CD14-positive monocyte (primary cell): ENCODE measurements at places on chromosomes 12 and 14.

GRCh38 chr12:19105463-19105862 lies 24.1 kb upstream of the PLEKHA5 start:
- no peak for DNase-seq

DNA sequence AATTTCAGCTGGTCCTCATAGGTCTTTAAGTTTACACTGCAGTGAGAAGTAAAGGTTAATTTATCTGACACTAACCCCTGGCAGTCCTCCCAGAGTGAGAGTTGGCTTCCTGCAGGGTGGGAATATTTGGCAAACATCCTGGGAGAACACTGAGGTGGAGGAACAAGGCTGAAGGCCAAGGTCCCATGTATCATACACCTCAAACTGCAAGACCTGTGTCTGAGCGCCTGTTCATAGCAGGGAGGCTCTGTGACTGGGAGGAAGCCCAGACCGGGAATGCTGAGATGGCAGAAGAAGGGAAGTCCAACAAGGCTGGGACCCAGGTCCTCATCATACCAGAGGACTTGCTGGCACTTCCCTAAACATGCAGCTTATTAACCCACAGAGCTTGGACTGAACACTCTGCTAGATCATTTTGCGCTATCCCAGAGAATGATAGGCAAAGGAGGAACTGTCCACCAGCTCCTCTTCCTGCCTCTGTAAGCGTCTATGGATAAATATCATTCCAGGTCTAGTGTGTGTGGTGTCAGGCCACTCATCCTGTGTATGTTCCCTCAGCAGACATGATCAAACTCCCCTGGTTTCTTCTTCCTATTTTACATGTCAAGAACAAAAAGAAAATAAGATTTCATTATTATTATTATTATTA lies 199.6 kb upstream of the CNOT2 start:
- no peak for DNase-seq

DNA sequence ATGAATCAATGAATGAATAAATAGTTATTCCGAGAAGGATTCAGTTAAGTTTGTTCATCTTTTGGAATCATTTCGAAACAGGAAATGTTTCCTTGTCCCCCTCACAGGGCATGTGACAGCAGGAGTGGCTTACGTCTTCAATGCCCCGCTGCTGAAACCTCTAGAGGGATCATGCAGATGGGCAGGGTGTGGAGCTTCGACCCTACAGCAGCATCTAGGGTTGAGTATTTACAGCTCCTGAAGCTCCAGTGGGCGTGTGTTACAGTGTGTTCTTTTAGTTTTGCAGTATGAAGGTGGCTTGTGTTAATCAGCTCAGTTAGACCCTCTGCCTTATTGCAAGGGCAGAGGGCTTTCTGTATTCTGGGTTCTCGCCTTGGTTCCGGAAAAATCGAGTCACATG lies 2.6 kb downstream of the NAV3 start:
- DNase-seq = no peak

DNA sequence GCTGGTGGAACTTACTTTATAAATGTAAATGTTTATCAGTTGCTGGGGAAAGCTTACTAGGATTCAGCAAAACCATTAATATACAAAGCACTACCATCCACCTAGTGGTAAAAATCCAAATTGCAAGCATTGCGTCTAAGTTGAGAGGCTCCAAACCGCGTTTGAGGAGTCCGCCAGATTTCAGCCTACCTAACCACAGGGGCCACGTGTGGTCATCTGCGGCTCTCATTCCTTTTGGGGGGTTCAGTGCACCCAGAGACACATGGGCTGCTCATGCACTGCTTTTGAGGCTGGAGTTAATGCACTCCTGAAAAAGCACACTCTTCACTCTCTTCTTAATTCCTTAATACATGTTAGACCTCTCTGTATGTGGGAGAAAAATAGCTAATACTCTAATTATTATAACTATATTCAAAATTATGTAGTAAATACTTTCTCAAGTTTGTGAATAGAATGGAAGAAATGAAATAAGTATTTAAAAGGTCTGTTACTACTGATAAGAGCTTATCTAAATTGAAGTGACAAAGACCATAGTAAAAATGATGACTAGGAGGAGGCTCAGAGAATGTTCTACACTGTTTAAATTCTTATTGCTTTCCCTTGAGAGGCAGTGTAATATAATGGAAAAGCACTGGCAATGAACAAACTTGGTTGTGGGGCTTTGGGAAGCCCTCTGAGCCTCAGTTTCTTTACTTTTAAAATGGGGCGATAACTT lies 41.4 kb upstream of the MANSC4 start:
- peak; percentile 54 for DNase-seq

GRCh38 chr14:45359746-45360145 lies 106.7 kb upstream of the MIS18BP1 start:
- no peak for DNase-seq

DNA sequence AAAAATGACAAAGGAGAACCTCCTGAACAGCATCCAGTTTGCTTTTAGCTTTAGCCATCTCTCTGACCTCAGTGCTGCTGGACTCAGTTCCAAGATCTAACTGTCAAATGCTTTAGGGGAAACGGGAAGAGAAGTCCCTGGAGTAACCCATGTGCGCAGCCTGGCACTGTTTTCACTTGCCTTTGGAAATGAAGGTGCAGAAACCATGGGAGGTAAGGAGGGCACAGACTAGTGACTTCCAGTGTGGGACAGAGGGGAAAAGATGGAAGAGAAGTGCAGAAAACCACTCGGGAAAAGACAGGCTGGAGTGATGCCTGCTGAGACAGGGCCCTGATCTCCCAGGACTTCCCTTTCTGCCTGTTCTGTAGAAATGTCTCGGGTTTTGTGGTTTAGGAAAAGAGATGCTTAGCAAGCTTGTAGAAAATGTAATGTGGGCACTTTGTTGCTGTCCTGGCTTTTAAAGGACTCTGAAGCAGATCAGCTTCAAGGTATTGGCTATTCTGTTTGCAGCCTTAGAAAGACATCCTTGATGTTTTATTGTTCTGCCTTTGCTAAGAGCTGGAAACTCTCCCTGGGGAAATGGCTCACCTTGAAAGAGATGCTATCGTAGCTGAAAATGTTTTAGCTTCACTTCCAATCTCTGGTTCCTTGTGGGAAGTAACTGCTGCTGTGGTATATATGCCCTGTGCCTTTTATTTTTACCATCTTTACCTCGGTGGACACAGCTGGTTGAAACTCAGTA lies 124.6 kb upstream of the HIF1A start:
- peak; percentile 59 for DNase-seq

- no peak for DNase-seq
Observed at GRCh38 chr14:51726166-51726899, 74.6 kb downstream of the FRMD6 start.

GRCh38 chr14:26595926-26596542 lies 1.8 kb downstream of the NOVA1 start:
- no peak for DNase-seq

DNA sequence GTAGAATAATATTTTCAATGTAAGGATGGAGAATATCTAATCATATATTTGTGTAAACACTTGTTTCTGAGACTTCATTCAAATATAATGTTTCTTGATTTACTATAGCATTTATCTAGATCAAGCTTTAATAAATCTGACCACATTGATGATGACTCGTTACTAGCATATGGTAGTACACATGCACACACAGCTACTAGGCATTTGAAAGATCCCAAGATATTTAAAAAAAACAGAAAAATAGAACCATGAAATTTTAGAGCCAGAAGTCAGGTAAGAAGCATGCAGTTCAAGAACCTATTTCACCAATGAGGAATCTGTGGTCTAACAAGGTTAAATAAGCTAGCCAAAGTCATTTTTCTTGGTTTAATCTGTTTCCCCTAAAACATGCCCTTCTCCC lies 32.0 kb downstream of the DCP1B start:
- DNase-seq = no peak

DNA sequence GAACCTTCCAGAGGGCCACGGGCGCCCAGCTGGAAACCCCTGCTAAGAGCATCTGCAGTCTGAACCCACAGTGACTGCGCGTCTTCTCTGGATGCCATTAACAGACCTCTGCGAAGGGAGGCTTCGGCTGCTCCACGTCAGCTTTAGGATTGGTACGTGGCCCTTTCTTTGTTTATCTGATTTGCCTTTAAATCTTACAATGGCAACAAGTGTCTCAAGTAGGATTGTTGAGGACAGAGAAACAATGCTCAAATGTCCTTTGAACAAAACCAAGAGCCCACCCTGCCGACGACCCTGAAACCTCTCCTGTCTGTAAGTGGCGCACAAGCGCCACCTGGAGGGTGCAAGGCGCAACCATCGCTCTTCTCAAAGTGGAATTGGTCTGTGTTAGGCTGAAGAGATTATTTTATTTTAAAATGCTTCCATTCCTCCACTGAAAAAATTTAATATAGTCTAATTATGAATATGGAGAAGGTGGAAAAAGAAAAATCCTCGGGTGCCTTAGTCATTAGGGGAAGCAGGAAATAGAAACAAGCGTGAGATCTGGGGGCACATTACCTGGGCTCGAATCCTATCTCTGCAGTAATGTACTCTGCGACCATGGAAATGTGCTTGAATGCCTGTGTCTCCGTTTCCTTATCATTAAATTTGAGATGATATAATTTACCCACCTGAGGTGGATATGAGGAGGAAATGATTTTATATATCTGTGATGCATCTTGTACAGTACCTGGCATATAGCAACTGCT lies 82.6 kb upstream of the PTPRB start:
- DNase-seq = no peak

DNA sequence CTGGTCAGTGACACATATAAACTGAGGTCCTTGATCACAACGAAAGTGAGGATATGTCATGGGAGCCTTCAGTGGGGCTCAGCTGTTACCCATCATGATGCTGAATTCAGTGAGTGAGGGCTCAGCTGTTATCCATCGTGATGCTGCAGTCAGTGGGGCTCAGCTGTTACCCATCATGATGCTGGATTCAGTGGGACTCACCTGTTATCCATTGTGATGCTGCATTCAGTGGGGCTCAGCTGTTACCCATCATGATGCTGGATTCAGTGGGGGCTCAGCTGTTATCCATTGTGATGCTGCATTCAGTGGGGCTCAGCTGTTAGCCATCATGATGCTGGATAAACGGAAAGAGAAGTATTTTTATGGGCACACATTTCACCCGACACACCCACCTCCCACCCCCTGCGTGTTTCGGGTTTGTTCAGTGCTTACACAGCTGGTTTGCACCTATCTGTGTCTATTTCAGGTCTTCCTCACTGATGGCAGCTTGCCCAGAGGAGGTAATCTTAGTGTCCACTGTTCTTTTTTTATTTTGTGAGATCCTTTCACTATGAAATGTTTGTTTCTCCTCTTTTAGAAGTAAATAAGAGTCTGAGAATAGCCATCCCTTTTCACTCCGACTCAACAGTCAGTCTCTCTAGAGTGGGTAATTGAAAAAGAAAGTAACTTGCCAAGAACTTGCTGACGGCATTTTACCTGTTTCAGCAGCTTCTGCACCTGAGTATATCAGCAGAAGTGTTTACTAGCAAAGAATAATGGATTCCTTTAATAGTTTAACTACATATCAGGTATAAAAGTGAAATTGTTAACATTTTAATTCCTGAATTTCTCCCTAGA lies 183.0 kb downstream of the ERC1 start:
- no peak for DNase-seq

- no peak for DNase-seq
Observed at GRCh38 chr14:53147208-53147607, 5.9 kb downstream of the DDHD1 start.

GRCh38 chr12:3607821-3608220 lies 116.8 kb downstream of the PRMT8 start:
- DNase-seq = no peak

- no peak for DNase-seq
Observed at GRCh38 chr12:59632408-59632807, 36.6 kb downstream of the SLC16A7 start.

DNA sequence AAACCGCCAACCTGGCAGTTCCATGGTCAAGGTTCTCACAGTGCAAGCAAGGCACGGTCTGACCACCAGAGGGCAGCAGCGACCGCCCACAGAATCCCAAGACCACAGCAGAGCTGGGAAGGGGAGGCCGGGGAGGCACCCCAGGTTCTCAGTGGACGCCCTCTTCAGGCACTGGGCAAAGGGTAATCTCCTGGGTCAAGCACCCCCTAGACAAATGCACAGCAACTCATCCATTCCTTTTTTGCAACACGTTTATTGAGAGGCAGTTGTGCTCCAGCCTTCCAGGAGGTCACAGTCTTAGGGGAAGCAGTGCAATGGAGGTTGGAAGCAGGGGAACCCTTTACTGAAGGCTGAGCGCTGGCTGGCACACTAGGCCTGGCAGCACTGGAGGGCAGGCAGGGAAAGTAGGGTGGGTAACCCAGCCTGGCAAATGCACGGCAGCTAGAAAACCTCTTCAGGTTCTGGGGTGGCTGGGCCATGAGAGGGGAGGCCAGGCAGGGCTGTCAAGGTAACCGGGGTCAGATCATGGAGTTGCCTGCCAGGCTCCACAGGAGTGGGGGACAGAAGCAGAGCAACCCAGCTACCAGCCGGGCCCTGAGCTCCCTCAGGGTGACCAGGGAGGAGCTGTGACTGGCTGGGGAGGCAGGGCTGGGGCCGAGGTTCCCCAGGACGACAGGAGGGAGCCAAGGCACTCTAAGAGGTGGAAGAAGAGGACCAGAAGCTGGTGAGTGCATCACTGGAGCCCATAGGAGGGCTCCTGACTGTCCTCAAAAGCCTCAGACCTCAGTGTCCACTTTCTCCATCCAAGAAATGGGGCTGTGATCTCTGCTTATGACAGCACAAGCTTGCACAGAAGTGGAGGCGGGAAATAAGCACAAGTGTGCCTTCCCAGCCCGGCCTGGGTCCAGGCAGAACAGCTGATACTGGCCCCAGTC lies 1.8 kb upstream of the RHOF start:
- DNase-seq = peak; percentile 88

- DNase-seq = no peak
Observed at GRCh38 chr14:73795466-73795865, 56.2 kb upstream of the PTGR2 start.
